Forelimb muscle (tissue), 1 donor: ENCODE measurements at places on chromosomes 1 and 21. TPM values are rescaled to one million over a fixed set of nuclear protein-coding genes. Genes with fewer than 3 reads are reported as not detected.

- DNase-seq, result no peak
Measured at GRCh38 chr1:45848714-45849113, 45.3 kb downstream of the MAST2 start.

DNA sequence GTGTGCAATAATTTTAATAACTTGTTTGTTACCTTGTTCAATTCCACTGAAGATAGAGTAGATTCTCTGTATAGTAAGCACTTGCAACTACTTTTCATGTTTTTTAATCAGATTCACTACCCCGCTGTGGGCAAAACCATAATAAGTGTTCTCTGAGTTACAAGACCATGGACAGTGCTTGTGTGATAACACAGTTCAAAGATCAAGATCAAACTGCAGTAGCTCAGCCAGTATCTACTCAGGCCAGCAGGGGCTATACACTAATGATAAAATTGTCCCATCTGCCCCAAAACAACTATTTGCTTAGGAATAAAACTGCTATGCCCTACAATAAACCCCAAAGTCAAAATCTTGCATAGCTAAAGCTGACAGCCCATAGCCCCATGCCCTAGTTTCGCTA lies 129.6 kb downstream of the LRRC7 start:
- DNase-seq, result no peak

- no peak for DNase-seq
Measured at GRCh38 chr1:234479310-234479559, 256 bp upstream of the TARBP1 start.

- DNase-seq, result no peak
Measured at GRCh38 chr1:3461238-3461933, 6.9 kb downstream of the ARHGEF16 start.

DNA sequence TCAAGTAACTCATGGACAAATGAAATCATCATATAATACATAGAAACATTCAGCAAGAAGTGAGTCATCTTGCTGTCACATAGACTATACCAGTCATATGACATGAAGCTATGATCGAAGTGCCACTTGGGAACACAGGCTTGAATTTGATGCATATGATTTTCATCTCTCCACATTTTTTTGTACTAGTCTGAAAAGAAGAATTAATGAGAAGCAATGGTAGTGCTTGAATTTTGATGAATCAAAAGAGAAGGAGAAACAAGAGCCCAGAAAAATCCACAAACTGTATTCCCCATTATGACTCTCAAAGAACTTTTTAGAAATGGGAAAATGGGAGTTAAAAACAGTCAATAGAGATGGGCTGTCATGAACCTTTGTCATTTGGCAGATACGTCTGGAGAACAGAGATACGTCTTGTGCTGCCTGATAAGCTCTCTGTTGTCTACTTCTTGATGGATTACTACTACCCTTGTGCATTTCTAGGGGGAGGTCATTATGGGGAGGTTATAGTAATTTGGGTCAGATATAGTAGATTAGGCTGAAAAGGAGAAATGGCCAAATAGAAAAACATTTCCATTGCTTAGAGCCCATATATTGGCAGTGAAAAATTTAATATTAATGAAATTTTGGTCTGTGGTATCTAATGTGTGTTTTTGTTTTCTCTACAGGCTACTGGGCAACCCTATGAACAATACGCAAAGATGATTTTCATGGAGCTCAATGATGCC lies 8.0 kb upstream of the LEPR start:
- DNase-seq, result no peak

DNA sequence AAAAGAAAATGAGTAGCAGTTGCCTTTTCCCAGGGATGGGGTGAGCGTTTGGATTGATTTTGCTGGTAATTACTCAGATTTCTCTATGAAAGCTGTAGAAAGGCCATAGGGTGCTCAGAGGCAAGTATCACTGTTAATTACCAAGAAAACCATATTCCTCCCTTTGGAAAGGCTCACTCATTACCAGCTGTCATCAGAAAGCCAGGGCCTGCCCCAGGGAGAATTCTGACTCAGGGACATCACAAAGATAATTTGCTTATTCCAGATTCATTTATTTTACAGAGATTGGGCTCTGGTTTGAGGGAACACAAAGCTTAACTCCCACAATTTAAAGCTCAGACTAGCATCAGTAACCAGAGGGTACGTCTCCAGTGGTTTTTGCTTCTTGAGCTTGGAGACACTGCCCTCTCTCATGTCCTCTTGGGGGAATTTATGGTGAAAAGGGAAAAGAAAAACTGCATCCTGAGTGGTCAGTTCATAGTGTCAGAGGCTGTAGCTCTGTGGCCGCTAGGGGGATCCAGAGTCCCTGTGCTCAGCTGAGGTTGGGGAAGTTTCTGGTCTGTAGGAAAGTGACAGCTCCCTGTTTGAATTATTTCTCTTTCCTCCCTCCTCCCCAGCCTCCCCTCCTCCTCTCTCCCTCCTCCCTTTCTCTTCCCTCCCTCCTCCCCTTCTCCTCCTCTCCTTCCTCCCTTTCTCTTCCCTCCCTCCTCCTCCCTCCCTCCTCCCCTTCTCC lies 204.3 kb downstream of the KCNJ6 start:
- peak; percentile 17 for DNase-seq

DNA sequence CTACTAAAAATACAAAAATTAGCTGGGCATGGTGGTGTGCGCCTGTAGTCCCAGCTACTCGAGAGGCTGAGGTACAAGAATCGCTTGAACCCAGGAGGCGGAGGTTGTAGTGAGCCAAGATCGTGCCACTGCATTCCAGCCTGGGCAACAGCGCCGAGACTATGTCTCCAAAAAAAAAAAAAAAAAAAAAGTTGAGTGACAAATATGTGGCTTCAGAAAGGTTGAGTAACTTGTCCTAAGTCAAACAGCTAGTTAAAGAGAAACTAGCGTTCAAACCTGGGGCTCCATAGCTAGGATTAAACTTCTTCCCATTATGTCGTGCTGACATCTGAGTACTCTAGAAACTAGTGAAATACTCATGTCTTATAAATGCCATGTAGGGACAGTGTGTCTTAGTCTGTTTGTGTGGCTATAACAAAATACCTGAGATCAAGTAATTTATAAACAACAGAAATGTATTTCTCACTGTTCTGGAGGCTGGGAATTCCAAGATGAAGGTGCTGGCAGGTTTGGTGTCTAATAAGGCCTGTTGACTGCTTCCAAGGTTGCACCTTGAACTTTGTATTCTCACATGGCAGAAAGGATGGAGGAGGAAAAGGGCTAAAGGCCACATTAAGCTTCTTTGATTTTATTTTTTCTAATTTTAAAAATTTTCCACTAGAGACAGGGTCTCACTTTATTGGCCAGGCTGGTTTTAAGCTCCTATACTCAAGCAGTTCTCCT lies 12.0 kb downstream of the AK4 start:
- no peak for DNase-seq

DNA sequence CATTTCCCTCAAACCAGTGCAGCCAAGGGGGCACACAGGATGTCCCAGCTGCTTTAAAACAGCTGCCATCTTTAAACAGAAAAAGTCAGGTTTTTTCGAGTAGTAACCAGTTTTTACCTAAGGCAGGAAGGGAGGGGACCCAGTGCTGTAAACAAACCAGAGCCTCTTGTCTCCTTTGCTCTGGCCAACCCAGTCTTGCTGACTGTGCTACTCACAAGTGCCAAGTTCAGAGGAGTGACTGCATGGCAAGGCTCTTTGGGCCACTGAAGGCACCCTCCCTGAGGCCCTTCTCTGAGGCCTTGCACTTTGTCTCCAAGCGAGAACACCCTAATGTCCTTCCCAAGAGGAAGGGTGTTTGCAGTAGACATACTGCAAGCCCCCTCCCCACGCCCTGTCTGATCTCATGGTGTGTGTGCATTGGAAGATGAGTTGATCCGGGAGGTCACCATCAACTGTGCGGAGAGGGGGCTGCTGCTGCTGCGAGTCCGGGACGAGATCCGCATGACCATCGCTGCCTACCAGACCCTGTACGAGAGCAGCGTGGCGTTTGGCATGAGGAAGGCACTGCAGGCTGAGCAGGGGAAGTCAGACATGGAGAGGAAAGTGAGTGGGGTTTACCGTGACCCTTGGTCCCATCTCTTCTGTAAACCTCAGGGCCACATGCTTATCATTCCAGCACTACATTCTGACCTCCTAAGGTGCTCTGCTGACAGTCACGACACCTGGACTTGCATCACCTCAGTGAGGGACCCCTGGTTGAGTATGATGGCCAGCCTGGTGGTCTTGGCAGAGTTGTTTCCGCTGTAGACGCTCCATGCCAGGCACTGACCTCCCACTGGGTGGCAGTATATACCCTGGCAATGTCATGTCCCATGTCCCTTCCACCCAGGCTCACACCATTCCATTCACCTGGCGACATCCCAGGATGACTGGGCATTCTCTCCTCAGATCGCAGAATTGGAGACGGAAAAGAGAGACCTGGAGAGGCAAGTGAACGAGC lies 4.7 kb downstream of the DNALI1 start:
- no peak for DNase-seq

DNA sequence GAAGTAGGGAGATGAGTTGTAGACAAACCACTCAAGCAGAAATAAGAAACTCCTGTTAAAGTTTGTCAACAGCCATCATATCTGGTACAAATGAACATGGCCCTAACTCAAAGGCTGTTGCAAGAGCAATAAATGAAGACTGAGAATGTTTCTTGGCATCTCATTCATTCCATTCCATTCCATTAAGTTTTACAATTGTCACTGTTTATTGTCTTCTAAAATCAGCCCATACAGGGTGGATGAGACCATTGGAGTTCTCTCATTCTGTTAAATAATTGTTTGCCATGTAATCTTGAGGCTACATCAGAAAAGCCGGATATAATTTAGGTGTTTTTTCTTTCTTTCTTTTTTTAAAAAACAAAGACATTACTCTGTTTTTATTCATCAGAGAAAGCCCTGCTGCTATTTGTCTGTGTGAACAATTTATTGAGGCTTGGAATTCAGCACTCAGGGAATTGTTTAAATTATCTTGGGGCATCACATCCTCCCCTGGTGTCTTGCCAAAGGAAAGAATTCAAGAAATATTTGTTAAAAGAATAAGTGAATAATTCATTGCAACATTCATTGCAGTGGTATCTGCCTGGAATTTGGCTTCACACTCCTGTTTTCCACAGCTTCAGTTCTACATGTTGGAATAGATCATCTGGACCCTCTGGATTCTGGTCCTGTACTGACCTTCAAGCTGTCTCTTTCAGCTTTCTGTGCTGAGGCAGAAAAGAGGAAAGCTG lies 604.5 kb downstream of the PLPP3 start:
- DNase-seq, result no peak

Gene OR2C3
- not detected for polyA plus RNA-seq

Gene CBR3
- polyA plus RNA-seq, result 3.2 TPM

Gene TUFT1
- polyA plus RNA-seq, result 9.5 TPM

Gene CFAP74
- polyA plus RNA-seq, result 0.24 TPM

Gene ECM1
- polyA plus RNA-seq, result 3.2 TPM

Gene WDR64
- polyA plus RNA-seq, result 0.37 TPM

Gene EVA1C
- 2.1 TPM for polyA plus RNA-seq

Gene PEA15
- polyA plus RNA-seq, result 115 TPM
